ENCODE measurements at places on chromosomes 3 and 15.

GRCh38 chr15:100049483-100049882 is 292.3 kb downstream of the ADAMTS17 start:
- no peaks in the 10 kb centered on the region for H3K4me1 ChIP-seq
- H3K27me3 ChIP-seq: no peaks in the 10 kb centered on the region
- no peak overlapping the region for H3K4me3 ChIP-seq
- no peaks in the 10 kb centered on the region for H3K36me3 ChIP-seq

DNA sequence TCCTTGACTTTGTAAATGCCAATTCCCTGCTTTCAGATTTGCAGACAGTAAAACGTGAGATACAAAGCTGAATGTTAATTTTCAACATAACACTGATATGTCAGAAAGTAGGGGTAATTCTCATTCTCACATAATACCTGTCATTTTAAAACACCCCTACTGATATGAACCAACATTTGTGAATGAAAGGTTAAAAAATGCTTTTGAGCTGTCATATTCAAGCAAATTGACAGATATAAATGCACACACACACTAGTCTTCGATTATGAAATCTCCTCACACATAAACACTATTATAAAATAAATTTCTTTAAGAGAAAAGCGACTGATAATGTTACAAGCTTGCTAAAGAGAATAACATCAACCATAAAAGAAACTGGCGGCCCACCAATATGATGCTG is 128.8 kb downstream of the PEAK1 start:
- peaks cover 3% of the 10 kb centered on the region for H3K36me3 ChIP-seq
- no peak overlapping the region for H3K4me3 ChIP-seq
- no peaks in the 10 kb centered on the region for H3K27me3 ChIP-seq
- peaks cover 6% of the 10 kb centered on the region for H3K4me1 ChIP-seq

DNA sequence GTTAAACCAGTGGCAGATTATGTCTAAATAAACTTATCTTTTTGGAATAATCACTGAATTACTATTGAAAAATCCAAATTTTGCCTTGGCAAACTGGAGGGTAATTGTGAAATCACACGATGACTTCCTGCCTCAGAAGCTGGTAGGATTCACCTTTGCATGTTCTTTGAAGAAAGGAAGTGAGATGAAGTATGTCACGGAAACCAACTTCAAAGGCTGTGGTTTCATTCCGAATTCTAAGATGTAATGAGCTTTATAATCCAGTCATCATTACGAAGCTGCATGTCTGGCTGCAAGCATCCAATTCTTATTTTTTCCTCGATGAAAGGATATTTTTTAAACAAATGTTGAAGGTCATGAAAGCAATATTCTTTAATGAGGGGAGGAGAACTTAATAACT is 15.0 kb upstream of the ZBED2 start:
- H3K27ac ChIP-seq: peak overlapping the region; percentile 94
- H3K4me3 ChIP-seq: peak overlapping the region; percentile 61
- peak; percentile 22 for DNase-seq
- H3K36me3 ChIP-seq: no peaks in the 10 kb centered on the region
- no peaks in the 10 kb centered on the region for H3K27me3 ChIP-seq
- peaks cover 24% of the 10 kb centered on the region for H3K4me1 ChIP-seq

DNA sequence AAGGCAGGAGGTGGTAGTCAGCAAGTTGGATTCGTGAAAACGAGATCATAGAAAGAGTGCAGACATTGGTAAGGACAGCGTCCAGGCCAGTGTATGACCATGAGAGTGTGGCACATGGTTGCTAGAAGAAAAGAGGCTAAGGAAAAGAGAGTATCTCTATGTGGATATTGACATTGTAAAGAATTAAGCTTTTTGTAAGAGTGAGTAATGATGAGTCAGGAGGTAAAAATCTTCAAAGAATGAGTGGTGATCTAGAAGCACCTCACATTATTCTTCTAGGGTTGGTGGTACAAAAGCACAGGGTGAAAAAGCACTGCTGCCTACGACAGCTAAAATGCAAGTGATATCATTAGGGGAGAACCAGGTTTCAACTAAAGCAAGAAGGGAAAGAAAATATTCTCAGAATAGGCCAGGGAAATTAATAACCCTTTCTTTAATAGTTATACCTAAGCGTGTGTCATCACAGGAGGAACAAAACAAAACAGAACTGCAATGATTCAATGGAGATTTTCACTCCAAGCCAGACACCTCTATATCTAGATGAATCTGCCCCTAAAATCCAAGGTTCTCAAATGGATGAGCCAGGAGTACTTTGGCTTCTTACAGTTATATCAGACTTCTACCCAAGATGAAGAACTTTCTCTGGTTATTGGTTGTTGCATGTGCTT is 884.7 kb downstream of the NAALADL2 start:
- no peaks in the 10 kb centered on the region for H3K27me3 ChIP-seq
- no peak overlapping the region for H3K4me3 ChIP-seq
- H3K27ac ChIP-seq: no peak overlapping the region
- no peak for DNase-seq
- H3K36me3 ChIP-seq: no peaks in the 10 kb centered on the region
